ENCODE measurements at places on chromosomes 16 and 17.

GRCh38 chr16:73531021-73531420 lies 483.1 kb upstream of the ZFHX3 start:
- DNase-seq, result no peak

DNA sequence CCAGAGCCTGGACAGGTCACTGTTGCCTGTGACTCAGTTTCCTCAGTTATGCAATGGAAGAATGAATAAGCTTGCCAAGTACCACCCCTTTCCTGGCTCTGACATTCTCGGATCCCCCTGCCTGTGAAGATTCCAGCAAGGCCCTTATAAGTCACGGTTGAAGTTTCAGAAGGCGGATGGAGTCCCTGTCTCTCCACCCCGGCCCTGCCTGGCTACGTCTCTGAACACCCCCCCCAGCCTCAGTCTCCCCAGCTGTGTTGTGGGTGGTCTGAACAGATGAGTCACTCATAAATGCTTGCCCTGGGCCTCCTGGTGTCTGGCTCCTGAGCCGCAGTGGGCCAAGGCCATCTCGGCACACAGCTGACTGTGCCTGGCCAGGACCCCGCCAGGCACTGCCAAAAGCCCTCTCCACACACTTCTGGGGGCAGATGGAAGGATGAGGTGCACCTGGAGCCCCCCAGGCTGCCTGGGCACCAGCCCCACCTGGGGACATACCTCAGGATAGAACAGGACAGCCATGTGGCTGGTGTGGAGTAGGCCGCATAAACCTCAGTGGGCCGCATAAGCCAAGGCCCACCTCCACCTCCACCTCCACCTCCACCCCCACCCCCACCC lies 15.4 kb downstream of the VASN start:
- no peak for DNase-seq

- no peak for DNase-seq
Observed at GRCh38 chr17:47934856-47935255, 6.5 kb upstream of the PNPO start.

- no peak for DNase-seq
Observed at GRCh38 chr17:74777901-74778515, 1.9 kb upstream of the NAT9 start.

DNA sequence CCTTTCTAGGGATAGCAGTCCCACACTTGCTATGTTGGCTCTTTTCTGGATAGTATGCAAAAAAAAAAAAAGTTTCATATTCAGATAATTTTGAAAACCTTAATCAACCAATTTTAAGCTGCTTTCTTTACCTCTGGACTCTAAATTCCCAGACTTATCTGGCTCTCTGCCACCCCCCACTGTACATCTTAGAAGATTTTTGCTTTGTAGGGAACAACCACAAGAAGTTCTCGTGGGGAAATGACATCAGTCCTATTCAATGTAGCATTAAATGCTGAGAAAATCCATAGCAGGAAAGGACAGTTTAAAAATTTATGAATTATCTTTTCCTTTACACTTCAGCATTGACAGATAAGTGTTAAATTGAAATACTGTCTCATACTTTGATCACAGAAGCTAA lies 562.7 kb upstream of the HSBP1 start:
- DNase-seq, result no peak

GRCh38 chr17:19346351-19347255 lies 15.9 kb downstream of the B9D1 start:
- no peak for DNase-seq

DNA sequence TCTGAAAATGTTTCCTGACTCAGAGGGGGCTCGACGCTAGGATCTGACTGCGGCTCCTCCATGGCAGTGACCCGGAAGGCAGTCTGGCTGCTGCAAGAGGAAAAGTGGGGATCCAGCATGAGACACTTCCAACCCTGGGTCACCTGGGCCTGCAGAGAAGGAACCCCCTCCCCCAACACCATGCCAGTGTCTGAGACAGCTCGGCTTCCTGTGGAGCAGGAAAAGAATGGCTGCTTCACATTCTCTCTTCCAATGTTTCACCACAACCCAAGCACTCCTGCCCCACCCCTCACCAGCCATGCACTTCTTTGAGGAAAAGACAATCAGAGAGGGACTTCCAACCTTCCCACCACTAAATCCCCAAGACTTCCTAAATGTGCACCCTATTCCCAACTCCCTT lies 10.8 kb downstream of the TP53 start:
- DNase-seq, result no peak

- DNase-seq, result peak; percentile 96
Observed at GRCh38 chr17:2400877-2401425, at the start of gene MNT. Gene MNT (minus strand): TSS chr17:2401060. CDS start chr17:2400712, 348 bp downstream.

- no peak for DNase-seq
Observed at GRCh38 chr16:86909359-86910160, 331.2 kb downstream of the FOXL1 start.

DNA sequence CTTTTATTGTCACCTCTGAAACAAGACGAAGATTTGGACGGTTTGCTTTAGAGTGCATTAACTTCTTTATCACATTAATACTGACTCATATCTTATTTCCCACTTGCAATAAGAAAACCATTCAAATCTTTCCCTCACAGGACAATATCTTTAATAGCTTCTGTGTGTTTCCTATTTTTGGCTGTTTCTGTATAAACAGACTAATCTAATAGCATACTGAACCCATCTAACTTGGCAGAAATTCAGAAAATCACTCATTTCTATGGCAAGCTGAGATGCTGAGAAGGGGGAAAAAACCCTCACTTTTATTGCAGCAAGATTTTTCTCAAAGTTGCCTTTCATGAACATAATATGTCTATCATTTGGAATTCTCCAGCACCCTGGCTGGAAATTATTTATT lies 524.9 kb downstream of the WWOX start:
- DNase-seq, result no peak

DNA sequence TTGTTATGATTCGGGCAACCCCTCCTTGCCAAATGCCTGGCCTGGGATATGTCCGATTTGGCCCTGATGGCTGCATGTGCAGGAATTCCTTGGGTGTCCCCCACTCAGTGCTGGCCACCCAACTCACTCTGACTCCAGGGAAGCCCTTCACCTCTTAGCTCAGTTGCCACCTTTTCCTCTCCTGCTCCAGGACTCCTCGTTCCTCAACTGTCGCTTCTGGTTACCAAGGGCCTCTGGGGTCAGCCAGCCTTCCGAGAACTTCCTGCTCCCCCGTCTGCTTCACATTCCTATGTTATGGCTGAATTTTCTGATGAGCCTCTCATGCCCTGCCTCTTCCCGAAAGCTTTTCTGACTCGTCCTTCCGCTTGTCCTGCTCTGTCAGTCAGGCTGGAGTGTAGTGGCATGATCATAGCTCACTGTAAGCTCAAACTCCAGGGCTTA lies 63.5 kb downstream of the SPACA3 start:
- no peak for DNase-seq

- no peak for DNase-seq
Observed at GRCh38 chr17:47898241-47898640, 2.2 kb downstream of the SP2 start.

DNA sequence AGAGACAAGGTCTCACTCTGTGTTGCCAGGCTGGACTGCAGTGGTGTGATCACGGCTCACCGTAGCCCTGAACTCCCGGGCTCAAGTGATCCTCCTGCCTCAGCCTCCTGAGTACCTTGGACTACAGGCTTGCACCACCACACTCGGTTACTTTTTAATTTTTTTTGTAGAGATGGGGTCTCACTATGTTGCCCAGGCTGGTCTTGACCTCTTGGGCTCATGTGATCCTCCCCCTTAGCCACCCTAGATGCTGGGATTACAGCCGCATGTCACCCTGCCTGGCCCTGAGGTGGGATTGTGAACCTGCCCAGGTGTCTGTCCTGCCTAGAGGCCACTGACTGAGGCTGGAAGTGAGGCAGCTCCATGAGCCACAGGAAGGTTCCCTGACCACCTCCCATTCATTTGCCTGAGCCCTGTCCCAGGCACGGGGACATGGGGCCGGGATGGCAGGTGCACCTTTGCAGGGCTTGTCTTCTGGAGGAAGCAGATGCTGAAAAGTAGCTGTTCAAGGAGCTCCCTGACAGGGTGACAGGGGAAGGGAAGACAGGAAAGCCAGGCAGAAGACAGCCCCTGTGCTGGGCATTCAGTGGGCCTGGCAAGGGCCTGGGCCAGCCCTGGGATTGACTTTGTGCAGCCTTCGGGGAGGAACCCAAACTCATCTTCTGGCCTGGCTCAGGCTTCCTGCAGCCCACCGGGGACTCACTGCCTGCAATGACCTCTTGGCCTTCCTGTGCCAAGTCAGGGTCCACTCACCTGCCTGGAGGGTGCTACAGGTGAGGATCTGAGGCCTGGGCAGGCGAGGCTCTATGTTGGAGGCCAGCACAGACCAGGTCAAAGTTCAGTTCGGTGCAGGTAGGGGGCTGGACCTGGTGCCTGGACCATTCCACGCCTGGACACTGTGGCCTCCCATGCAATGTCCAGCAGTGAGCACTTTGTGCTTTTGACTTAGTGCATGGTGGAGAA lies 8.1 kb upstream of the NOTUM start:
- DNase-seq, result no peak

DNA sequence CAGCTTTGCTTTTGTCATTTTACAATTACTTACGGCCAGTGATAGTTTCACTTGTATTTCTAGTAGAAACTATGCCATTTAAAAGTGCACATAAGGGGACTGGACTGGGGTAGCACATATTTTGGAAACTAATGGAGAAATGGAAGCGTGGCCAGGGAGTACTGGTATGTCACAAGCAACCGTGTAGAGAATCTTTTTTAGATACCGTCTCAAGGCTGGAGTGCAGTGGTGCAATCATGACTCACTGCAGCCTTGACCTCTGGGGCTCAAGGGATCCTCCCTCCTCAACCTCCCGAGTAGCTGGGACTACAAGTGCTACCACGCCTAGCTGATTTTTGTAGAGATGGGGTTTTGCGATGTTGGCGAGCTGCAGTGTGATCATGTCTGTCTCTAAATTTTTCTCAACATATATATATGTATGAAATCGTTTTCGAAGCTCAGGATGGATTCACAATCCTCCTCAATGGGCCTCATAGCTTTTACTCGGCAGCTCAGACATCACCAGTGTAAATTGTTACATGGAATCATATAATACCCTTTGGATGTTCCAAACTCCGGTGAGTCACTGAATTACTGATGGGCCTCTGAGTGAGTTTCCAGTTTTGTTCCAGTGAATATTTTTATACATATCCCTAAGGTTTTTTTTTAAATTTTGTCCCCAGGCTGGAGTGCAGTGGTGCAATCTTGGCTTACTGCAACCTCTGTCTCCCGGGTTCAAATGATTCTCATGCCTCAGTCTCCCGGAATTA lies 51.7 kb downstream of the ZNF778 start:
- no peak for DNase-seq

DNA sequence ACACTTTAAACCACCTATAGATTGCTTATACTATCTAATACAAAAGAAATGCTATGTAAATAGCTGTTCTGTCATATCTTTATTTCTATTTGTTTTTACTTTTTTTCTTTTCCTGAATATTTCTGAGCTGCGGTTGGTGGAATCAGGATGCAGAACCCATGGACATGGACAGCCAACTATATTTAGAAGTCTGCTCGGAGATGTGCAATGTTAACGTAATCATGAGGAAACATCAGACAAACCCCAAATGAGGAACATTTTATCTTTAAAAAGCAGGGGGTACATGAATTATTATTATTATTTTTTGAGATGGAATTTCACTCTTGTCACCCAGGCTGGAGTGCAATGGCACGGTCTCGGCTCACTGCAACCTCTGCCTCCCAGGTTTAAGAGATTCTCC lies 31.4 kb upstream of the GHDC start:
- no peak for DNase-seq

- DNase-seq, result no peak
Observed at GRCh38 chr17:49992191-49992932, 2.7 kb downstream of the DLX3 start.

GRCh38 chr17:66733759-66734158 lies 101.2 kb upstream of the CACNG5 start:
- DNase-seq, result no peak

DNA sequence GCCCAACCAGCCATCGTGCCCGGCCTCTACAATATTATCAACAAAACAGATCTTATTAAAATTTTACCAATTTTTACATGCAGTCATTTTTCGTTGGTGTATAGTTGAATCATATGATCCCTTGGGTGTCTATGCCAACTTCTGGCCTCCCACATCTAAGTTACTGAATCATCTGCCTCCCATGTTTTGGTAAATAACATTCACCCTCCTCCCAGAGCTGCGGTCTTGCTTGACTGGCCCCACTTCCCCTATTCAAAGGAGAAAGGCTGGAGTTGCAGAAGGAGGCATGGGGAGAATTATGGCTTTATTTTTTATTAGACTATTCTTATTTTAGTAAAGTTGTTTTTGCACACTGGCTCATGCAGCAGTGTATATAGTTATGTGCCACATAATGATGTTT lies 18.5 kb upstream of the CCL23 start:
- no peak for DNase-seq

- no peak for DNase-seq
Observed at GRCh38 chr16:22353933-22354541, 20.4 kb downstream of the CDR2 start.
